ENCODE measurements at places on chromosomes 7 and 10.
A peak's percentile ranks its signal among the peaks of the same experiment; 100 is the strongest.

DNA sequence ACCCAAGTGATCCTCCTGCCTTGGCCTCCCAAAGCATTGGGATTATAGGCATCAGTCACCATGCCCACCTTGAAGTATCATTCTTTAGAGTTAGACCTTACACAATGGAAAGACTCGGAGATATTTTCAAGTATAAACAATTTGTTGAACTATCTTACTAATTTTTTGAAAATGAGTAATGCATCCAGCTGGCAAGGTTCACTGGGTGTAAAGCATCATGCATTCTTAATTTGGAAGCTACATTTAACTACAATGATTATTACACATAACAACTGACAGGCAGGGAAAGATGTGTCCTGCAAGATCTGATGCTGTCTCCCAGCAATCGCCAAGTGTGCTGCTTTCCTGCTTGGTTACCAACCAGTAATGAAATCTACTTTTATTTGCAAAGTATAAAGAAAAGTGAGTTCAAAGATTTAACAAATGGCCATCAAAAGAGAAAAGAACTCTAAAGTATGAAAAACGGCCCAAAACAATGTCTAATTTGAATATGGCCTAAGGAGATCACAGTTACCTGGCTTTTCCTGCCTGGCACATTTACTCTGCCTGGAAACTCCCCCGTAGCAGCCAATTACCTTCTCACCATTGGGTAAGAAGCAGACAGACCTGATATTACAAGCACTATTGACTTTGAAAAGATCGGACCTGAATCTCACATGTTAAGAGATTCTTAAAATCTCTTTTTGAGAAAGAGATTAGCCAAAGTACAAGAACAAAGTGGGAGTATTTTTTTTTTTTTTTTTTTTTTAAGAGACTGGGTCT, 59.3 kb upstream of the NMT2 start:
- peak; percentile 62 for DNase-seq

DNA sequence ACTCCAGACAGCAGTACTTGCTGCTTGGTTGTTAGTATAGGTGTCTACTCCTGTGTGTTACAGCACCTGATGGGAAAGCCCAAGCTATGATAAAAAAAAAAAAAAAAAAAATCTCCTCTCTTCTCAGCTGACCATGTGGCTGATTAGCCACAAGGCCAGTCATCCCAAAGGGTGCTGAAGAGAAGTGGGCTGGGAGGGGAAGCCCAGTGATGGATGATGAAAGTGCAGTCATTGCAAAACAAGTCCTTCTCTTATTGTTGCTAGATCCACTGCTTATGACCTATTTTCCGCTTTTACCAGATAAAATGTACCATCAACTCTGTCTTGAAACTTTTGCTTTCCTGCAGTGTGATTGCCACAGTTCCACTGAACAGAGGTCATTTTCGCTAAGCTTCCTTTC, 1092.5 kb upstream of the C7orf33 start:
- DNase-seq = peak; percentile 37

GRCh38 chr7:108211382-108212201, 81.4 kb upstream of the LAMB4 start:
- peak; percentile 74 for DNase-seq

GRCh38 chr10:103663236-103663635, 169.7 kb downstream of the NEURL1 start:
- DNase-seq = no peak

DNA sequence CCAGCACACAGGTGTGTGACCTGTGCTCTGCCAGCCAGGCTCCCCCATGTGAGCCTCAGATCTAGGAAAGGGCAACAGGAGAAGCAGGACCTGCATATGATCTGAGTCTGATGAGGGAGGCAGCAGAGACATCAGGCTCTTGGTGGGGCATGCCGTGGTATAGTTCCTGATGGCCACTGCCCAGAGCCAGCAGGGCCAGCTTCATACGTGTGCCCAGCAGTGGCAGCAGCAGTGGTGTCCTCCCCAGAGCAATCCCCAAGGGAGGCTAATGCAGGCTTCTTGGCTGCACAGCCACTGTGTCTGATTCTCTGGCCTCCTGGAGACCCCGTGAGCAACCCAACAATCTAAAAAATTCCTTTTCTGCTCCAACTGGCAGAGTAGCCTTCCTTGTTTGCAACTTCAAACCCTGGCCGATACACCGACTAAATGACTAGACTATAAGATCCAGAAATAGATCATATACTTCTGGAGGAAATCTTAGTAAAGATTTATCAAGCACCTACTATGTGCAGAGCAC, 230.6 kb upstream of the ZMIZ1 start:
- DNase-seq = no peak

DNA sequence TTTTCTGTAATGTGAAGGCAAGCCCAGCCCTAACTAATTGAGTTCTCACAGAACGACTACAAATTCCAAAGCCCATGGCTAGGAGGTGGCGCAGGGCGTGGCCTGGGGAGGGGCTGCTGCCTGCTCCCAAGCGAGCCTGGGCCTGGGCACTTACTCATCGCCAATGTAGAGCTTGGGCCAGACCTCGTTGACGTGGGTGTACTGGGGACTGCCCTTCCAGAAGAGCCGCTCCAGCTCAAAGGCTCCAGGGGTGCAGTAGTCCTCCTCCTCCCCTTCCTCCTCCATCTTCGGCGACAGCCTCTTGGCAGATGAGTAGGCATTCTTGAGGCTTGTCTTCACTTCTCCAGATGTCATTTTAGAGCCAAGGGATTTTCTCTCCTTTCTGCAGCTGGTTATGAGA, 53.3 kb upstream of the SAMD8 start:
- peak; percentile 72 for DNase-seq

GRCh38 chr10:102401735-102402511, 6.4 kb downstream of the NFKB2 start:
- no peak for DNase-seq

- no peak for DNase-seq
Observed at GRCh38 chr10:117734731-117735405, 192.3 kb downstream of the EMX2 start.

DNA sequence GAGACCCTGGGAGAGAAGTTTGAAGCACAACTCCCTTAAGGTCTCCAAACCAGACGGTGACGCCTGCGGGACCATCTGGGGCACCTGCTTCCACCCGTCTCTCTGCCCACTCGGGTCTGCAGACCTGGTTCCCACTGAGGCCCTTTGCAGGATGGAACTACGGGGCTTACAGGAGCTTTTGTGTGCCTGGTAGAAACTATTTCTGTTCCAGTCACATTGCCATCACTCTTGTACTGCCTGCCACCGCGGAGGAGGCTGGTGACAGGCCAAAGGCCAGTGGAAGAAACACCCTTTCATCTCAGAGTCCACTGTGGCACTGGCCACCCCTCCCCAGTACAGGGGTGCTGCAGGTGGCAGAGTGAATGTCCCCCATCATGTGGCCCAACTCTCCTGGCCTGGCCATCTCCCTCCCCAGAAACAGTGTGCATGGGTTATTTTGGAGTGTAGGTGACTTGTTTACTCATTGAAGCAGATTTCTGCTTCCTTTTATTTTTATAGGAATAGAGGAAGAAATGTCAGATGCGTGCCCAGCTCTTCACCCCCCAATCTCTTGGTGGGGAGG, 10.8 kb downstream of the SERPINE1 start:
- no peak for DNase-seq

GRCh38 chr7:1611708-1612241, 41.9 kb upstream of the PSMG3 start:
- peak; percentile 87 for DNase-seq

DNA sequence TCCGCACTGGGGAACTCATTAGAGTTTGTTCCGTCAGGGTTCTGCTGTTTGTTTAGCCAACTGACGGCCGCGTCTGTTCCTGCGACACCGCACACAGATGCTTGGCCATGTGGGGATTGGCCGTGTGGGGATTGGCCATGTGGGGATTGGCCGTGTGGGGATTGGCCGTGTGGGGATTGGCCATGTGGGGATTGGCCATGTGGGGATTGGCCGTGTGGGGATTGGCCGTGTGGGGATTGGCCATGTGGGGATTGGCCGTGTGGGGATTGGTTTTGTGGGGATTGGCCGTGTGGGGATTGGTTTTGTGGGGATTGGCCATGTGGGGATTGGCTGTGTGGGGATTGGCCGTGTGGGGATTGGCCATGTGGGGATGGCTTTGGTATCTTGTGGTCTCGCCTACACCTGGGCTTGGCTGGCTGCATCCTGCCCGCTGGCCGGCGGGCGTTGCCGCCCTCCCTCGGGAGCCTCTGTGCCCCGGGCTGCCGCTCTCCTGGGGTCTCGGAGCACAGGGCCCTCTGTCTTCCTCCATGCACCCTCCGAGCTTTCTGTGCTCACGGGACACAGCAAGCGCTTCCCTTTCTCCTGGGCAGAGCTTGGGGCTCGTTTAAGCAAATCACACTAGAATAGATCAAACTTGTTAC, 62.5 kb downstream of the NKX6-2 start:
- DNase-seq = no peak

DNA sequence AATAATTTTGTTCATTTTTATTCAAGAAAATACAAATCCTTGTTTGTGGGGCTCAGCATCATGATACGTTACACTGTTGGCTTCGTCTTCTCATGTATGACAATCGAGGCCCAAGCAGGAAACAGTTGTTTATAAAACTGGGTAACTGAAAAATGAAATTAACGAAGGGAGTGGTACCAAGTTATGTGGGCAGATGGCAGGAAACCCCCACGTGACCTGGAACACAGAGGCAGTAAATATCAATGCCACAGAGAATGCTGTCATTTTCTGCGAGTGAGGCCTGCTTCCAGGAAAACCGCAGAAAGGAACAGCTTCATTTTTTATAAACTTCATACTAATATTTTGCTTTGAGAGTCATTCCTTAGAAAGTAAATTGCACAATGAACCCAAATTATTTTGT, 201.0 kb upstream of the ADARB2 start:
- DNase-seq = no peak

DNA sequence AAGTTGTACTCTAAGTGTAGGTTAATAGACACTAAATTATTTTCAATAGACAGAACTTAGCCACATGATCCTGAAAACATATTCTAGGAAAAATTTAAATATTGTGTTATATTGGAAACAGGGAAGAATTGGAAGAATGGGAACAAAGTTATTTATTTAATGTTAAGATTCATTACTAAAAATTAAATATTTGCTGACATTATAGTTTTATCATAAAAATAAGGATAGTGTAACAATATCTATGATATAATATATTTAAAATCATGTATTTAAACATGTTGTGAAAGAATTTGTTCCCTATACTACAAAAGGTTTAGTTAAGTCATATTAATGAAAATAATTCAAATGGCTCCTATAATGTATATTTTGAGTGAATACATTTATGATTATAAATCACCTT, 120.1 kb upstream of the TEX47 start:
- DNase-seq = no peak

DNA sequence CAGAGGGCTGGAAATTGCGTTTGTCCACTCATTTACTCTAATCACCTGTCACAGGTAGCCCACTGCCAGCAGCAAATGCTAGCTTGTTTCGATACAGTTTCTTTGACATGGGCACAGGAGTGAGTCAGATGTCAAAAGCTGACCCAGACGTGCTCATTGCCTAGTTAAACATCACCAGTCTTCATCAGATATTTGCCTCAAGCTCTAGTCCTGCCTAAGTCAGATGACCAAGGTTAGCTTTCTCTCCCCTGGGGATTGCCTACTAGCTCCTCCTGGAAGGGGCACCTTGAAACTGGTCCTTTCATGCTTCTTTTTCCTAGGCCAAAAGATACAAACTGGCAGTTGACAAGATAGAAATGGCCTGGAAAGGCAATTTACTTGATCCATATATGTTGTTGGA, 35.2 kb downstream of the GPAM start:
- no peak for DNase-seq

DNA sequence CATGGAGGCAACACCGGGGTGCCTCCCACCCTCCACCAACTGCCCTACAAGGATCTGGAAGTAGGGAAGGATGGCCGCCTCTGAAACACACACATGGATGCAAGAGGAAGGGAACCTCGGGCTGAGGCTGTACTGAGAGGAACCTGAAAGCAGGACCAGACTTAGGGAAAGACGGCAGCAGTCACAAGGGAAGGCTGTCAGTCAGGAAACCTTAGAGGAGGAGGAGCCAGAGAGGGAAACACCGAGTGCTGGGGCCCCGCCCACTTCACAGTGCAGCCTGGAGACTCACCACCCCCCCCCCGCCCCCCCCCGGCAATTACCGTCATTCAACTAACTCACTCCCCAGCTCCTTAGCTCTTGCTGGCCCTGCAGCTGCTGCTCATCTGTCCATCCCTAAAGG, 2.5 kb downstream of the CYREN start:
- DNase-seq = no peak

DNA sequence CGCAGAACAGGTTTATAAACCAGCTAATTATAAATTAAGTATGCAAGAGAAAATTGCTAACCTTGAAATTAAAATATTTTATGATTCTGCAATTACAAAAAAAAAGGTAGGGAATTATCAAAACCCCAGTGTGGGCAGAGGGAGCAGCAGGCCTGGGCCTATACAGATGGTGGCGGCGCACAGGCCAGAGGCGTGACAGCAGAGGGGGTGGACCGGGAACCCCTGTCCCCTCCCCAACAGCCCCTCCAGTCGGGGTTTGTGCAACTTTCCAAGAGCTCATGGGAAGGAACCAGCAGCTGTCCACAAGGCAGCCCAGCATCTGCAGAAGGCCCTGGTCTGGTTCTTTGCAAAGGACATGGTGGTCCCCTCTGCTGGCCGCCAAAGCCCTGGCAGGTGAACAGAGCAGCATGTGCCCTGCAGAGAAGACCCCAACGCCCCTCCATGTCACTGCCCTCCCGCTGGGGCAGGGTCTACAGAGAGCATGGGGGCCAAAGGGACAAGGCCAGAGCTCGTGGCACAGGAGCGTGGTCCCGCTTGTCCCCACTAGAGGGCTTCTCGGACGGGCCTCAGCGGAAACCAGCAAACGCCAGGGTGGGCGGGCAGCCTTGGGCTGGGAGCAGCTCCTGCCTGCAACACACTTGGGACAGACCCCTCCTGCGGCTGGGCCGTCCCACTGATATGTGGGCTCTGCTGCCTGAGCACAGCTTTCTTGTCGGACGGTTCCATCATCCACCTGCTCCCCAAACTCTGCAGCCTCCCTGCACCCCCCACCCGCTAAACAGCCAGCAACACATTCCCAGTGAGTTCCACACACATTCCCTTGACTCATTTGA, 75.1 kb downstream of the EBF3 start:
- DNase-seq = peak; percentile 34

- DNase-seq = no peak
Observed at GRCh38 chr10:123445261-123445775, 220.8 kb upstream of the GPR26 start.

GRCh38 chr10:32386623-32387260, 39.8 kb upstream of the EPC1 start:
- DNase-seq = peak; percentile 33

- DNase-seq = no peak
Observed at GRCh38 chr7:21330462-21331178, 97.3 kb upstream of the SP4 start.
